ENCODE measurements at places on chromosomes 7 and 10. TPM values are rescaled to one million over a fixed set of nuclear protein-coding genes. Genes with fewer than 3 reads are reported as not detected.

DNA sequence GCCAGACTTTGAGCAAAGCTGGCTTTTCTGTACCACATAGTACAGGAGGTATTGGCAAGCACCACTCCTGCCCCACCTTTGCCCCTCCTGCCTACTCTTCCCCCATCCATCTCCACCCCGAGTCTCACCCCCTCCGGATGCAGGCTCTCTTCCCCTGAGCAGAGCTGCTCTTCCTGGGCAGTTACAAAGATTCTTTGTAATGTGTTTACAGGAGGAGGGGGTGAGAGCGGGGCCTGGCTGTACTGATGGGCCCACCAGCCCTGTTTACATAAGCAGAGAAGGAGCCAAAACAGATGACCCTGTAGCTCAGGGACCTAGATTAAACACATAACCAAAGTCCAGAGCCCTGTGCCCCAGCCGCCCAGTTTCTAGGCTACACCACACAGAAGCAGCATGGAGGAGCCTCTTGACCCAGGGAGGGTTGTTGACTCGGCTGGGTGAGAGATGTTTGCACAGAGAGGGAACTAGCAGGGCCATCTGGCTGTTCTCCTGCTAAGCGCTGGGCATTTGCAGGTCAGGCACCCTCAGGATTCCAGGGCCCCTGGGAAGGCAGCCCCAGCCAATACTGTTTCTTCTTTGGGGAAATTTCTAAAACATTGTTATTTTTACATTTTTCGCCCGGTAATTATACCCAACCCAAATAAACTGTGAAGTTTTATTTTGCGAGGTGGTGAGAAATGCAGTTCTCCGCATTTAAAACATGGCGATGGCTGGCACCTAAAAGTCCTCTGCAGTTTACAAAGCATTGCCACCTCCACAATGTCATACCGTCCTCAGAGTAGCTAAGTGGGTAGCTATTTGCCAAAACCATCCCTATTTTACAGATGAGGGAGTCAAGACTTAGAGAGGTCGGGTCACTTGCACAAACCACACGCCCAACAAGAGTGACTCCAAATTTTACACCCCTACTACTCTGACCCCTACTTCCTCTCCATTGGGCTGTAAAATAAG is 11.4 kb upstream of the ZKSCAN1 start:
- no peak for DNase-seq

GRCh38 chr7:112421666-112422486 is 28.4 kb upstream of the IFRD1 start:
- no peak for DNase-seq

- DNase-seq = no peak
Measured at GRCh38 chr7:118844748-118845147, 620.2 kb downstream of the ANKRD7 start.

GRCh38 chr7:93047514-93048099 is 70.2 kb downstream of the SAMD9 start:
- no peak for DNase-seq

- no peak for DNase-seq
Measured at GRCh38 chr7:99505324-99505662, 831 bp downstream of the ZKSCAN5 start.

DNA sequence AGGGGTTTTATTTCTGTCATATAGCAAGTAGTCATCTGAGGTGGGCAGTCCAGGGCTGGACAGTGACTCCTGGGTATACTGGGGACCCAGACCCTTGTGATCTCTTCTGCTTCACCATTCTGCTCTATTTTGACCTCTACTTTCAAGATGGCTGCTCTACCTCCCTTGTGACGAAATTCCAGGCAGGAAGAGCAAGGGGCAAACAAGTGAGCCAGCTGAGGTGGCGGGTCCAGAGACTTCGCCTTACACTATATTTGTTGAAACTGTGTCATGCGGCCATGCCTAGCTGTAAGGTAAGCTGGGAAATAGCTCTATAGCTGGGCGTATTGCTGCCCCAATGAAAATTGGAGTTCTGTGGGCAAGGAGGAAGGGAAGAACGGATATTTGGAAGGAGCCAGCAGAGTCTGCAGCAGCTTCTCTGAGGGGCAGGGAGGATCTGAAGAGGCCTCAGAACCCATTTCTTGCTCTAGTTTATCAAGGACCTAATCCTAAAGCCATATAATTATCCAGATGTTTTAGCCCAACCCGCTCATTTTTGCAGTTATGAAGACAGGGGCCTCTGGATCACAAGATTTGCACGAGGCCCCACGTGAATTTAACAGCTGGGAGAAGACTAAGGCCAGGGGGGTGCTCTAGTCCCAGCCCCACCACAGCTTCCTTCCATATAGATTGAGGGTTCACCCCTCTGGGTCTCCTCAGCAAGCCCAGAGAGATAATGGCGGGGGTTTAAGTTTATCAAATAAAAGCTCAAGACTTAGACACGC is 7.7 kb upstream of the CPA1 start:
- DNase-seq = no peak

- DNase-seq = no peak
Measured at GRCh38 chr7:99032928-99033327, 111.0 kb downstream of the SMURF1 start.

ACHE gene
- 0.48 TPM for total RNA-seq

AGBL3 gene
- 3.3 TPM for total RNA-seq

SPAM1 gene
- not detected for total RNA-seq

C10orf105 gene
- total RNA-seq = 0.45 TPM

COX19 gene
- 11.1 TPM for total RNA-seq
